ENCODE measurements at places on chromosomes 1 and 21.

DNA sequence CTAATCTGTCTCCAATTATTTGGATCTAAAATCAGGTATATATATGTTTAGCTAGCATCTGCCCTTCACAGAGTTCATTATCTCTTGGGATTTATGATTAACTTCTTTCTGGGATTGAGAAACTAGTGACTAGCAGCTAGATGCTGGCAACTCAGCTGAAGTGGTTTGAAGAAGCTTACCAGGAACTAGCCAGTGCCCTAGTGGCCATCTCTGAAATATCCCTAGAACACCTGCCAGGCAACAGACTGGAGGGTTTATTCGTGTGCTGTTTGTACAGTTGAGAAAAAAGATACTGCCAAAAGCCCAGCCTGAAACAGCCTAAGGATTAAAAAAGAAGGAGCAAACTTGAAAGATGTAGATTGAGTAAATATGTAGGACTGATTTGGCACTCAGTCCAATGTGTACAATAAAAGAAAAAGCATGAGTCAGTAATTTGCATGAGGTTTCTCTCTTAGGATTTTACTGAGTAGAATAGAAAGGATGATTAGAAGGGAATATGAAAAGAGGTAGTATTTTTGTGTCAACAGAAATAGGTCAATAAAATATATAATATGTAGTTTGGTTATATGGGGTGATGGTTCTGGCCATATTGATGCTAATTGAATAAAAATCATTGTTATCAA lies 1144.6 kb upstream of the ADGRL2 start:
- DNase-seq = peak; percentile 4

DNA sequence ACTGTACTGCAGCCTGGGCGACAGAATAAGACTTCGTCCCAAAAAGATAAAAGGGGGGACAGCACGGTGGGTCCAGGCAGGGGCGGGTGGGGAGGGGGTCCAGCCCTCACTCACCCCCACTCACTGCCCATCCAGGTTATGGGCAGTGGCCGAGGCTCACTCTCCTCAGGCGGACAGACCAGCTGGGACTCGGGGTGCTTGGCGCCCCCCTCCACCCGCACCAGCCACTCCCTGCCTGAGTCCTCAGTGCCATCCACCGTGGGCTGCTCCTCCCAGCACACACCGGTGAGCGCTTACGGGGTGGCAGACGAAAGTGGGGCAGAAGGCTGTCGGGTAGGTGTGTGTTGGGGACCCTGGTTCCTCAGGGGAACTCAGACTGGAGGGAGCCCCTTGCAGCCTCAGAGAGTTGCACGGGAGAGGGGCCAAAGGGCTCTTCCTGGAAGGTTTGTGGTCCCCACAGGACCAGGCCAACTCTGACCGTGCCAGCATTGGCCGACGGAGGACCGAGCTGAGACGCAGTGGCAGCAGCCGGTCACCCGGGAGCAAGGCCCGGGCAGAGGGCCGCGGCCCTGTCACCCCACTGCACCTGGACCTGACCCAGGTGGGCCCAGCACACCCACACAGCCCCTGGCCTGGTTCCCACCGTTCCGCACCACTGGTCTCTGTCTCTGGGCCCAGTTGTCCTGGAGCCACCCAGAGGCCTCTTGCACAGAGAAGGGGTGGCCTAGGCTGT lies 6.6 kb downstream of the PLEKHN1 start:
- no peak for DNase-seq

GRCh38 chr1:162218975-162219374 lies 149.5 kb downstream of the NOS1AP start:
- no peak for DNase-seq

DNA sequence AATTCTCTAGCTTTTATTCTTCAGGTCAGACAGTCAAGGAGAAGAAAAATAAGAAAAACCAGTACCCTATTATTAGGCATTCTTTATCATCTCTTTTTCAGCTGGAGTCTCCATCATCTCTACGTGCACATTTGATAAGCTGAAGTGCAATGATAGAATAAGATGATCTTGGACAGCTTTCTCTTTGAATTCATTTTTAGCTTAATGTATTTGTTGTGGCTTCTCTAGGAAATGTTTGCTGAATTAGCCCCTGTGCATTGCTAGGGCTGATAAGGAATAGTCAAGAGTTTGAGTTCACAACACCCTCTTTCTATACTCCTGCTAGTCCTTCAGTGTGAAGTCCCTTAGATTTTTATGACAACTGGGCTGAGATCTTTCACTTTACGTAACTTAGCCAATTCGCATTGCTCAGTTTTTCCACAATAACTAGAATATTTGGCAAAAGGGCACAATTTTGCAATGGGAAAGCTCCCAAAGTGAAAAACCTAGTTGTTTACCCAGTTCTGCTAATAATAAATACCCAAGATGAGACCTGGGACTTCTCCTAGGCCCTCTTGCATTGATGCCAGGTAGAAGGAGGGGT lies 7.0 kb upstream of the KCNJ15 start:
- DNase-seq = no peak

DNA sequence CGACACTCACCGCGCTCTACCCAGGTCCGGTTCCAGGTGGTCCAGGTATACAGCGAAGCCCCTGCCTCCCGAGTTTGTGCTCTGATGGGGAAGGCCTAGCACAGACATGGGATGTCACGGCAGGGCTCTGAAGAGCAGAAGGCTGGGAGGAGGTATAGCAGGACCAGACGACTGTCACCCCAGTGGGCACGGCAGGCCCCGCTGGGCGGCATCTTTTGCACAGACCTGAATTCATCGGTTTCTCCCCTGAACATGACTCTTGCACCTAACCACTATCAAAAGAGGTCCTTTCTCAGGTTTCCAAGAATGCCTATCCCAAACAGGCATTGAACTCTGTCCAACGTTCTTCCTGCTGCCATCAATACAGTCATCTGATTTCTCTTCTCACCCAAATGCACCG lies 30.6 kb downstream of the ARHGEF16 start:
- no peak for DNase-seq

GRCh38 chr1:30692948-30693301 lies 30.5 kb downstream of the MATN1 start:
- DNase-seq = no peak

DNA sequence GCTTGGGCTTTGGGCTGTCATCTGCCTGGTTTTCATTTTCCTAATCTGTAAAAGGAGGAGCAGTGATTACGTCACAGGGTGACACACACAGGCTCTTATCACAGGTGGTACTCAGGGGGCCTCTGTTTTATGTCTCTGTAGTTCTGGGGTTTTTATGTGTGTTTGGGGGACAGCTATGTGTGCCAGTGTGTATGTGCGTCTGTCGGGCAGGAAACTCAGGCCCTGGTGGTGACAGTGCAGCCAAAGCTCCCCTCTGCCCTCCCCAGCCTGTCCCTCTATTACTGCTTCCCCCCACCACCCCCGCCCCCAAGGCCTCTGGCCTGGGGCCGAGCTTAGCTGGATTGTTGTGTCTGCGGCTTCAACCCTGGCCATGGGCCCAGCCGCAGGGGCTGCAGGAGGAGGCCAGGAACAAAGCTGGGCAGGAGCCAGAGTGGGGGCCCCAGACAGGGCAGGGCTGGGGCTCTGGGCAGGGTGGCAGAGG lies 13.3 kb downstream of the MFAP2 start:
- peak; percentile 27 for DNase-seq

DNA sequence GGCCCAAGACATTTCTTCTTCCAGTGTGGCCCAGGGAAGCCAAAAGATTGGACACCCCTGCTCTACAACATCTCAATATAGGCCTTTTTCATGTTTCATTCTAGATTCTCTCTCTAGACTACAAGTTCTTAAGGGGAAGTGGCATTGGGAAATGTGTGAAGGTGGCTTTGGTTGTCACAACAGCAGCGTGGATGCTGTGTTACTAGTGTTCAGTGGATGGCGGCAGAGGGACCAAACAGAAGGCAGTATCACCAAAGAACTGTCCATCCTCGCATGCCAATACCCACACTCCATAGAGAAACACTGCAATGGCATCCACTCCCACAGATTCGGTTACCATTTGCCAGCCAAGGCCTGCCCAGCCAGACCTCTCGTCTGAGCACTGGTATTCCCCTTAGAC lies 24.3 kb upstream of the IFNAR2 start:
- no peak for DNase-seq

DNA sequence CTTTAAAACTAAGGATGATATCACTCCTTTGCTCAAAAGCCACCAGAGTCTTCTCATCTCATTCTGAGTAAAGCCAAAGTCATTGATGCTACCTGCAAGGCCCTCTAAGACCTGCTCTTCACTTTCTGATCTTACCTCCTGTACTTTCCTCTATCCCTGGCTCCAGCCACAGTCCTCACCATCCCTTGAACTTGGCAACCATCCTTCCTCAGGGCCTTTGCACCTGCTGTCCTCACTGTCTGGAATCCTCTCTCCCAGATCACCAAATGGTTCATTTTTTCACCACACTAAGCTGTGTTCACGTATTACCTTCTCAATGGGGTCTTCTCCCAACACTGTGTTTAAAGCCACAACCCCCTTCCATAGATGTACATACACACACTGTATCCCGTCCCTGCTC lies 4.3 kb upstream of the PHLDA3 start:
- no peak for DNase-seq

- DNase-seq = no peak
Measured at GRCh38 chr21:33994373-33994772, 78.8 kb upstream of the ATP5PO start.

GRCh38 chr1:58447042-58447441 lies 99.5 kb downstream of the OMA1 start:
- DNase-seq = no peak

- DNase-seq = no peak
Measured at GRCh38 chr1:187958207-187958606, 1129.5 kb downstream of the PLA2G4A start.

DNA sequence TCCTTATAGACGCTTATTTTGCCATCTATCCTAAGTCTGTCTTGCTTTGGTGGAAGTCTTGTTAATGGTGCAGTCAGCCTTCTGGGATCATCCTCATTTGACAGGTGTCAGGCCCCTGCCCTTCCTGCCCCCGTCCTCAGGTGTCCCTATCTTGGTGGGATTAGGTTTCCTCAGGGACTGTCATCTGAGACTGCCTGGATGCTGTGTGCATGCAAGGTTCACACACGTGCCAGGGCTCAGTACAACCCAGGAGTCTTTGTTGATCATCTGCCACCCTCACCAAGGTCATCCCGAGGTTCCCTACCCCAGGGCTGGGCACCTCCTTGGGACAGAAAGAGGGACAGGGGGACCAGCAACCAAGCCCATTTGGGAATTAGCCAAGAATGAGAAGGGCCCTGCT lies 18.0 kb downstream of the PADI2 start:
- no peak for DNase-seq

- no peak for DNase-seq
Measured at GRCh38 chr1:20829531-20829930, 42.4 kb upstream of the HP1BP3 start.

GRCh38 chr1:237033804-237034203 lies 8.2 kb upstream of the RYR2 start:
- DNase-seq = no peak

DNA sequence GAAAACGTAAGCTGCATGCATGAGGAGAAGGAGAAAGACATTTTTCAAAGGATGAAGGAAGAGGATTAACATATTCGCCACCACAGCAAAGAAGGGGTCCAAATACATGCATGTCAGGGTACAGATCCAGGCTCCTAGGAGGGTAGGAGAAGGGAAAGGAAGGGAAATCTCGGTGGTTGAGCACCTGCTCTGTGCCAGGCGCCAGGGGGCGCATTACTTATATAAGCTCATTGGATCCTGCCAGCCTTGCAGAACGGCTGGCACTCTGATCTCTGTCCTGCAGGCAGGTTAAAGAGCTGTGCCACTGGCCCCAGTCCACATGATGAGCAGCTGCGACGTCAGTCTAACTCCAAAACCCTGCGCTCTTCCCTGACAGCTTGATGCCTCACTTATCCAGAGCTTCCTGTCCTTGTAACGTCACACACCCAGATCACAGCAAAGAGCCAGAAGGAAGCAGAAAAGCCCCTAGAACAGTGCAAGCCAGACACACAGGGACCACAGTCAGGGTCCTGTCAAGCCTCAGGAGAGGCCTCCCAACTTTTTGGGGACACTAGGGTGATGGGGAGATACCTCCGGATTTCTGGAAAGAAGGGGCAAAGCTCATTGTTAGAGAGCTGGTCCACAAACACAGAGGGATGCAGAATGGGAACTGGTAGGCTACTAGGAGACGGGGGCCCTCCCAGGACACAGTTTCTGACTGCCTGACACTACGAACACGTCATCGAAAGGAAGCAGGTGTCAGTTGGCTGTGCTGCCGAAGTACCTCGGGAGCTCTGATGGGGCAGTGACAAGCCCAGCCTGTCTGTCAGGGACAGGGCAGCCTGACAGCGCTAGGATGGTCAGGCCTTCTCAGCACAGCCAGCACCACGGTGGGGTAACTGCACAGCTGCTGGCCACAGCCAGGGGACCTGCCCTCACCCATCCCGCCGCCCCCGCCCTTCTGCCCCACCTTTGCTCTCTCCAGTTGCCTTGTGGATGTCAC lies 99.1 kb downstream of the BEND5 start:
- peak; percentile 60 for DNase-seq

DNA sequence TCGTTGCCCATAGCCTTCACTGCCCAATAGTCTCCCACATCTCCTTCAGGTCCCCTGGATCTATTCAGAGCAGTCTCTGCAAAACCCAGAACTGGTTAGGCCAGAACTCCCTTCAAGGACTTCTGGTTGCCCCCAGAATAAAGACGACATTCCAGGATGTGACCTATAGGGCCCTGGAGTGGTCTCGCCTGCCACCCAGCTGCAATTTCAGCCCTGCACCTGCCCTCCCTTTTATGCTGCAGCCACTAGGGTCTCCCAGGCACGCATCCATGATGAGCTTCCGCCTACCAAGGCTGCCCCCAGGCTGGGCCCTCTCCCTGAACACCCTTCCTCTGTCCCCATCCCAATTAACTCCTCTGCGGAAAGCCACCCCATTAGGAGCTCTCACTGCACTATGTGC lies 7.2 kb upstream of the TSPEAR start:
- no peak for DNase-seq
